ENCODE measurements at places on chromosomes 13 and 19.

DNA sequence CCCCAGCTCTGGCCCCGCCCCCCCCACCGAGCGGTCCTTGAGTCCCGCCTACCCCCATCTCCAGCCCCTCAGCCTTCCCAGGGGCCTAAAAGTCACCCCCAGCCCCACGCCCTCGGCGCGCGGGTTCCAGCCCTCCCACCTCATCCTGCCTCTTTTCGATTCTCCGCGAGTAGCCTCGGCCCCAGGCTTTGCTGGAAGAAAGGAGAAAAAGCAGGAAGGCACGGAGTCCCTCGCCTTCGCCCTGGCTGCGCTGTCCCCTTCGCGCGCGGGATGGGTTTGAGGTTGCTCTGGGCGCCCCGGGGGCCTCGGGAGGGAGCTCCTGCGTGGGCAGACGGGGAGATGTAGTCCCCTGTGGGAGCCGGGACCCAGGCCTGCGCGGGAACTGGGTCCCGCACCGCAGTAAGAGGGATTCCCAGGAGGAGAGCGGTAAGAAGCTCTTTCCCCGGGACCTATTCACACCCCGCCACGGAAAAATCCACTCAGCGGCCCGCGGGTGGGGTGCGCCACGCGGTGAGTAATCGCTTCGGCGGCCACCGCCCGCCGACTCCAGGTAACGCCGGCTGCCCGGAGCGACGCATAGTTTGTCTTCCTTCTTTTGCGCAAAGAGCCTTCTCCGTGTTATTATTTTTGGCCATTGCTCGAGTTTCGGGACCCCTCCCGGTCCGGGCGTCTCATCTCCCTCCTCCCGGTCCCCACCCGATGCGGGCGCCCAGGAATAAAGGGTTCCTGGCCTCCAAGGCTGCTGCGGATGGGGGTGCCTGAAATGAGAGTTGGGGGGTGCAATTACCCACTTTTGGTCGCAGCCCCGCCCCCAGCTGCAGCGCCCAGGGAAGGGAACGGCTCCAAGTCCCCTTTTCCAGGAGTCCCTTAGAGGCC lies 865 bp upstream of the CRLF1 start:
- H3K27ac ChIP-seq, result peak overlapping the region; percentile 81
- H3K36me3 ChIP-seq, result no peaks in the 10 kb centered on the region
- peaks cover 44% of the 10 kb centered on the region for H3K27me3 ChIP-seq

DNA sequence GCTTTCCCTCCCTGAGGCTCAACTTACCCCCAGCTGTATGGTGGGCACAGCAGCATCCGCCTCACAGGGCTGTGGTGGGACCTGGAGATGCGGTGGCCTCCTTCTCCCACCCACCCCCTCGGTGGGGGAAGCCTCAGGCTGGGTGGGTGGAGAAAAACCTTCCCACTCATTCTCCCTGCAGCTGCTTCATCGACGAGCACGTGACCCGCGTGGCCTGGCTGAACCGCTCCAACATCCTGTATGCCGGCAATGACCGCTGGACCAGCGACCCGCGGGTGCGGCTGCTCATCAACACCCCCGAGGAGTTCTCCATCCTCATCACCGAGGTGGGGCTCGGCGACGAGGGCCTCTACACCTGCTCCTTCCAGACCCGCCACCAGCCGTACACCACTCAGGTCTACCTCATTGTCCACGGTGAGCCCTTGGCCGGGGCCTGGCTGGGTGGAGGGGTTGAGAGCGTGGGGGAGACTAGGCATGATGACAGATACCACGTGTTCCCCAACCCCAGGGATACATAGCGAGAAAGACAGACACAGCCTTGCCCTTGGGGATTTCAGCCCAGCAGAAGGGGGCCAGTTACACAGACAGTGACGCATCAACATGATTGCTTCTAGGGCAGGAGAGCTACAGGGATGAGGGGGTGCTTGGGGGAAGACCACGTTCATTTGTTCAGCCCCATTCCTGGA lies 12.2 kb downstream of the IGLON5 start:
- no peak for DNase-seq
- no peak overlapping the region for H3K4me3 ChIP-seq
- peaks cover 4% of the 10 kb centered on the region for H3K4me1 ChIP-seq
- peaks cover 84% of the 10 kb centered on the region for H3K27me3 ChIP-seq
- H3K27ac ChIP-seq, result no peak overlapping the region

DNA sequence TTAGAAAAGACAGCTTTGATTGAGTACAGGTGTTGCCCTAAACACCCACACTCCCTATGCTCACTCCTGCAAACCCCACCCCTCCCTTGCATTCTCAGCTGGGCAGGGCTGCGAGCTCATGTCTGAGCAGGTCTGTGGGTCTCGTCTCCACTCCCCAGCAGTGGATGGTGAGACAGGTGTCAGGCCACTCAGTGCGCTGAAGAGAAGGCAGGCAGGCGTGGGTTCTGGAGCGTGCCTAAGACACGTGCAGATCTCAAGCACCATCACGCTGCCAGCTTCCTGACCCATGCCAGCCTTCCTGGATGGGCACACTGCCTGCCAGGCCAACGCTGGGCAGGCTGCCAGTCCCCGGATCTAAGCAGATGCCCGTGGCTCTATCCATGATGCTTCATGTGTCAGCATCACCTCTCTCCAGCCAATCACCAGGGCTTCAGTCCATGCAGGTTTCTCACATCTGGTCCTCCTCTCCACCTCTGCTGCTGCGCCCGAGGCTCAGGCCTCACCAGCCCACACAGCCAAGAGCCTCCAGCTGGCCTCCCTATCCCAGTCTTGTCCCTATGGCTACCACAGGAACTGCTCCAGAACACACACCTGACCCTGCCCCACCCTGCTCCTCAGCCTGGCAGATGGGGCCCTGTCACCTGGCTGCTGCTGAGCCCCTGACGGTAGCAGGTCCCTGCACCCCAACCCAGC lies 42.6 kb downstream of the EPS15L1 start:
- H3K4me3 ChIP-seq, result peak overlapping the region; percentile 29
- H3K27me3 ChIP-seq, result no peaks in the 10 kb centered on the region
- peaks cover 12% of the 10 kb centered on the region for H3K36me3 ChIP-seq
- H3K27ac ChIP-seq, result peak overlapping the region; percentile 84

GRCh38 chr13:80473695-80474094 lies 132.8 kb upstream of the SPRY2 start:
- H3K4me3 ChIP-seq, result no peak overlapping the region
- H3K36me3 ChIP-seq, result no peaks in the 10 kb centered on the region

DNA sequence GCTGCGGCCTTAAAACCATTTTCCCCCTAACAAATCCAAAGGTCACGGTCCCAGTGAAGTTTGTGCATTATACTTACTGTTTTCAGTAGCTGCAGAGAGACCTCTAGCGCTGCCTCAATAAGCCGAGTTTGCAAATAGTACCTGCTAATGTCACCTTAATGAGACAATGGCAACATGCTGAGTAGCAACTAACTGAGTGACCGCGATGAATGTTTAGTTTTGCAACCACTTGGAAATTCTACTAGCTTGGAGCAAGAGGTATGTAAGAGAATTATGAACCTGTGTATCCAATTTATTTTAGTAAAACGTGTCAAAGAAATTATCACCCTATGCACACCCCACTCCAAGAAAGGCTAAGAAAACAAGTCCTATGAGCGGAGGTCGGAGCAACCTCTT lies 1.2 kb downstream of the KPNA3 start:
- H3K36me3 ChIP-seq, result no peaks in the 10 kb centered on the region
- H3K27me3 ChIP-seq, result peaks cover 8% of the 10 kb centered on the region
- peaks cover 43% of the 10 kb centered on the region for H3K4me1 ChIP-seq
- DNase-seq, result peak; percentile 1
- H3K27ac ChIP-seq, result peak overlapping the region; percentile 15

DNA sequence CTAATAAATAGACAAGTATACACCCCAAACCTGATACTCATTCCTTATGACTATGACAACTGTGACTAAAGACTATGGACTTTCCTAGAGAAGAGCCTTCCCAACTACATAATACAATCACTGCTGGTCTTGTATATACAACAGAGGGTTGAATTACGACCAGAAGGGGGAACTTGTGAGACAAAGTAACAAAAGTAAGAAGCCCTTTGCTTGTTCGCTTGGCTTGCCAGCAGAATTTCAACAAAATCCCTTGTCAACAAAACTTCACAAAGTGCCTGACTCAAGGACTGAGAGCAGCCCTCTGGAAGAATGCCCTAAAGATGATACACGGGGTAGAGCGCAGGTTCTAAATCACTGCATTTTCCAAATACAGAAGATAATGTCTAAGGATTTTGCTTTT lies 99.4 kb downstream of the WASF3 start:
- no peak overlapping the region for H3K27ac ChIP-seq
- H3K4me1 ChIP-seq, result no peaks in the 10 kb centered on the region
- no peak for DNase-seq

GRCh38 chr13:40528881-40529280 lies 137.6 kb downstream of the FOXO1 start:
- no peak for DNase-seq
- H3K36me3 ChIP-seq, result no peaks in the 10 kb centered on the region
- no peaks in the 10 kb centered on the region for H3K27me3 ChIP-seq
- peaks cover 61% of the 10 kb centered on the region for H3K4me1 ChIP-seq
- H3K27ac ChIP-seq, result peak overlapping the region; percentile 32

GRCh38 chr19:17479325-17479791 lies 9.0 kb downstream of the SLC27A1 start:
- H3K36me3 ChIP-seq, result no peaks in the 10 kb centered on the region
- no peak overlapping the region for H3K27ac ChIP-seq
- DNase-seq, result no peak
- peaks cover 4% of the 10 kb centered on the region for H3K4me1 ChIP-seq
- H3K27me3 ChIP-seq, result no peaks in the 10 kb centered on the region

- peaks cover 51% of the 10 kb centered on the region for H3K4me1 ChIP-seq
- no peak for DNase-seq
- no peaks in the 10 kb centered on the region for H3K27me3 ChIP-seq
- H3K36me3 ChIP-seq, result peaks cover 7% of the 10 kb centered on the region
- peak overlapping the region; percentile 52 for H3K27ac ChIP-seq
- H3K4me3 ChIP-seq, result no peak overlapping the region
Observed at GRCh38 chr19:46902402-46902766, 41.6 kb downstream of the ARHGAP35 start.

- H3K4me3 ChIP-seq, result peak overlapping the region; percentile 5
- peak overlapping the region; percentile 63 for H3K27ac ChIP-seq
- peaks cover 47% of the 10 kb centered on the region for H3K4me1 ChIP-seq
- H3K36me3 ChIP-seq, result no peaks in the 10 kb centered on the region
Observed at GRCh38 chr19:40421993-40422747, 3.6 kb downstream of the SERTAD1 start.

- H3K27me3 ChIP-seq, result peaks cover 11% of the 10 kb centered on the region
- no peak for DNase-seq
- no peak overlapping the region for H3K4me3 ChIP-seq
- no peaks in the 10 kb centered on the region for H3K4me1 ChIP-seq
Observed at GRCh38 chr13:44757671-44758070, 181.5 kb upstream of the TSC22D1 start.

GRCh38 chr19:11064831-11065303 lies 24.4 kb upstream of the LDLR start:
- H3K4me3 ChIP-seq, result no peak overlapping the region
- peaks cover 6% of the 10 kb centered on the region for H3K36me3 ChIP-seq
- peaks cover 4% of the 10 kb centered on the region for H3K27me3 ChIP-seq
- H3K4me1 ChIP-seq, result no peaks in the 10 kb centered on the region

- H3K4me3 ChIP-seq, result no peak overlapping the region
- no peaks in the 10 kb centered on the region for H3K36me3 ChIP-seq
- DNase-seq, result no peak
- no peak overlapping the region for H3K27ac ChIP-seq
Observed at GRCh38 chr13:106183410-106184065, 351.9 kb downstream of the EFNB2 start.
